ENCODE measurements at places on chromosomes 11 and 22.

- no peak for DNase-seq
Measured at GRCh38 chr11:100824041-100824809, 137.1 kb downstream of the ARHGAP42 start.

GRCh38 chr11:64303109-64304031, 2.0 kb upstream of the ESRRA start:
- DNase-seq = no peak

GRCh38 chr11:37353192-37353591, 755.2 kb upstream of the RAG2 start:
- DNase-seq = no peak

GRCh38 chr22:30649430-30650007, 13.9 kb downstream of the SLC35E4 start:
- peak; percentile 92 for DNase-seq

DNA sequence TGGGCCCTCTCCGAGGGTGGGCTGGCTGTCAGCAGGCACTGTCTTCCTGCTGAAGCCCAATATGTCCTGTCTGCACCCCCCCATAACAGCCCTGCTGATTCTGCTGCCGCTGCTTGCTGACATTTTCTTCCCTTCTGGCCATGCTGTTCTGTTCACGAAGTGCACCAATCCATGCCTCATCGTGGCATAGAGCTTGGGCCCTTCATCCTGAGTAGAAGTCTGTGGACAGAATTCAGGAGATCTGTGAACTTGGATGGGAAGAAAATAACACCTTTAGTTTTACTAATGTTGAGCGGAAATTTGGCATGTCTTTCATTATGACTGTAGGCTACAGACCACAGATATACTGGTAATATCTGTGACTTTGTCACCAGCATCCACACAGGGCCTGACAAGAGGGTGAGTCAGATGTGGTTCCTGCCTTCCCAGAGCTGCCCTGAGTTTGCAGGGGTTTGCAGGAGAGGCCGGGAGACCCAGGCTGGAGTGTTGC, 14.1 kb upstream of the KIAA0930 start:
- DNase-seq = peak; percentile 81
